Naive B cell (primary cell): ENCODE measurements at places on chromosomes 7 and 10.

DNA sequence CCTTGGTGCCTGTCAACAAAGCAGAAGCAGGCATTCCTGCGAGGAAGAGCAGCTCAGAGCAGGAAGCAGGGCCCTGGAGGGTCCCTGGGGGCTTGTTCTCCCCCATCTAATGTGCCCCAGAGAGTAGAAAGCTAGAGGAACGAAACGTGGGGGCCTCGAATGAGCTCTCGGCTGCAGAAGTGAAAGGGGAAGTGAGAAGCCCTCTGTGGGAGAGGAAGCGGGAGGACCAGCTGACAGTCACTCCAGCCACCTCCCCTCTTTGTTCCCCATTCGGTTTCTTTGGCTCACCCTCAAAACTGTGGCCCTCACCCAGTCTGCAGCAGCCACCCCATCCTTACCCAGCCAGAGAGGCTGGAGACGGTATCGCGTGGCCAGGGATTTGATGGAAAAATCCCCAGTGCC lies 25.0 kb downstream of the C10orf105 start:
- peak; percentile 88 for DNase-seq

- no peak for DNase-seq
These were observed 10.7 kb downstream of the PTF1A start for GRCh38 chr10:23202779-23203178.

DNA sequence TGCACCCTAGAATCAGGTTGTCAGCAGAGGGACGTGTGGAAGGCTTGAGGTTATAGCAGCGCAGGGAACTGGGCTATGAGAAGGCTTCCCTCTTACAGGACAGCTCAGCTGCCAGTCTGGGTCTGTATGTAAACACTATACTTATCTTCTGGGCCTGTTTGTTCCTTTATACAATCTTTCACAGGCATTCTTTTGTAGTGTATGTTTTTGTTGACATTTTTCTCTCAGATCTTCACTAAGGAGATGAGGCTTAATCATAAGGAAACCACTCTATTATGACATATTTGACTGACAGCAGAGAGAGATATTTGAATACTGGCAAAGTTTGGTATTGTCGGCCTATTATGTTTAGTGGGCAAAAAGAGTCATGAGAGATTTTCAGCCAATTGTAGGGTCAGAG lies 929 bp downstream of the GBF1 start:
- no peak for DNase-seq

GRCh38 chr10:52268790-52269189 lies 45.3 kb upstream of the DKK1 start:
- DNase-seq, result no peak

GRCh38 chr7:85820702-85821443 lies 634.0 kb upstream of the SEMA3D start:
- no peak for DNase-seq

- DNase-seq, result no peak
These were observed 10.1 kb upstream of the SLF2 start for GRCh38 chr10:100902622-100903021.

DNA sequence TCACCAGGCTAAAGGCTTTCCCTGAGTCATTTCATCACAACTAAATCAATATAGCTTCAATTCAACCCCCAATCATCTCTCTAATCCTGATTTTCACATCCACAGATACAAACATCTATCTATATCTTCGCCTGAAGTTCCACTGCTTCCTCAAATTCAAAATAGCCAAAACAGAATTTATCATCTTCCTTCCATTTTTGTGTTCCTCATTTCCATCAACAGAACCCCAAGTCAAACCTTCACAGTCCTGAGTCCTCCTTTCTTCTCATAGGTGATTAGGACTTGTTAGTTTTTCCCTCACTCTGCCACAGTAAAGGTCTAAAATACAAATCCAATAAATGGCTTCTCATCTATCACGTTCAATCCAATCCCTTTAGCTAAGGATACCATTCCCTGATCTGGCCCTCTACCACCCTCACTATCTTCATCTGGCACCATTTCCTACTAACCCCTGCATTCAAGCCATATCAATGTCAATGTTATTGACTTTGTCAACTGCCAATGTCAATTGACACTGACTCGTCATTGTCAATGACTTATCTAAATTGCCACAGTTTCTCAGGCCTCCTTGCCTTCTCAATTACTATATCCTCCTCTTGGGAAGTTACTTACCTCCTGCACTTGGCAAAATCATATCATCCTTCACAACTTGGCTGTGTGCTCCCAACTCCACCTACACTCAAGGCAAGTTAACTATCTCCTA lies 2.6 kb downstream of the HYCC1 start:
- no peak for DNase-seq

DNA sequence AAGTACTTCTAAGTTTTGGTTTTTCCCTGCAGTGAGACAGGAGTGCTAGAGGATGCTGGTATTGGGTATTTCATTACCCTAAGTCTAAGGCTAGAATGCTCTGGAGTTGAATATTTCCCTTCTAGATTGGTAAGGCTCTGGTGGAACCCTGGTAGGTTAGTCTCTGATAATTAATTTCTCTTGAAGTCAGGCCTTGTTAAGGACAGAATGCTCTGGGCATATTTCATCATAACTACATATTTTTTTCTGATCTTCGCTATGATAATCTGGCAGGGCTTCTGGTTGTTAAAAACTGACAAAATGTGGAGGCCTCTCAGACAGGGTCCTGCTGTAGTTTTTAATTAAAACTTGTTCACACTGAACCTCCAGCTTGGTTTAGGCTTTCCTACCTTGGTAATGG lies 83.8 kb downstream of the CDK13 start:
- DNase-seq, result no peak

- DNase-seq, result no peak
These were observed 19.6 kb upstream of the GPNMB start for GRCh38 chr7:23226844-23227450.

DNA sequence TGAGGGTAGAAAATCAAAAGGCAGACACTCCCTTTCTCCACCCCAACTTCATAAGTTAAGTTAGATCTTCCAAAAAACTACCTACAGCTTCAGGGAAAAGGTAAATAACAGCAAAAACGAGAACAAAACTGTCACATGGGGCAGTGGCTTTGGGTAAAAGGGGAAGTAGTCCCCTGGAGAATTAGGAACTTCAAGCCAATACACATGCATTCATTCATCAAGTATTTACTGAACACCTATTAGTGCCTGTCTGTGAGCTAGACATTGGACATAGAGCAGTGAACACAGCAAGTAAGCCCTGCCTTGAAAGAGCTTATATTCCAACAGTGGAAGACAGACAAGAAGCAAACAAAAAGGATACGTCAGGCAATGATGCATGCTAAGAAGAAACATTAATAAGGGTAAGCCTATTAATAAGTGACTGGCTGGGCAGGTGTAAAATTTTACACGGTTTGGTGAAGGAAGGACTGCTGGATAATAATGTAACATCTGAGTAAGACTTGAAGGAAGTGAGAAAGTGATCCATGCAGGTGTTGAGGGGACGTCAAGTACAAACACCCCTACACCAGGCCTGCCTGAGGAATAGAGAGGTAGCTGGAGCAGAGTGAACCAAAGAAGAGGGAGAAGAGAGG lies 69.6 kb upstream of the RAPGEF5 start:
- DNase-seq, result no peak

DNA sequence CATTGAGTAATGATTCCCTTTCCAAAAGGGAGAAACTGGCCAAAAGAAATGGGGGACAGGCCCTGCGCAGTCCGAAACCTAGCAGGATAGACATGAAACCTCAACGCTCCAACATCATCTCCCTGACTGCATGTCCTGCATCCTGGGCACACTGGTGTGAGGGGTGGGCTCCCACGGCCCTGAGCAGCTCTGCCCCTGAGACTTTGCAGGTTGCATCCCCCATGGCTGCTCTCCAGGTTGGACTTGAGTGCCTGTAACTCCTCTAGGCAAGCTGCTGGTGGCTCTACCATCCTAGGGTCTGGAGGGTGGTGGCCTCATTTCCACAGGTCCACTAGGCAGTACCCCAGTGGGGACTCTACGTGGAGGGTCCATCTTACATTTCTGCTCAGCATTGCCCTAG lies 16.3 kb upstream of the CRYGN start:
- DNase-seq, result no peak

DNA sequence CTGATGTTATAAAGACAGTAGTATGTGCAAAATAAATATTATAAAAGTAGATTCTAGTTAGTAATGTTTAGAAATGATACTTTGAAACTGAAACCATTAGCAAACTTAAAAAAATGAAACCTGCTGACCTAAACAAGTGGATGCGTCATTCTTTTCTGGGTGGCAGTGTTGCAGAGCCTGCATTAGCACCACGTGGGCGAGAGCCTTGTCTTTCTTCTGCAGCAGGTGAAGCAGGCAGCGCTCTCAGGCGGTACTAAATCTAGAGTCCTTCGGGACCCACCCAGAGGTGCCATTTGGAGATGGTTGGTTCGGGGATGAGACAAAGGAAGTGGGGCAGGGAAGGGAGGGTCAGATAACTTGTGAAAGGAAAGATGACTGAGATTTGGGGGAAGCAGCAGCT lies 759.1 kb upstream of the IGFBP3 start:
- DNase-seq, result no peak

DNA sequence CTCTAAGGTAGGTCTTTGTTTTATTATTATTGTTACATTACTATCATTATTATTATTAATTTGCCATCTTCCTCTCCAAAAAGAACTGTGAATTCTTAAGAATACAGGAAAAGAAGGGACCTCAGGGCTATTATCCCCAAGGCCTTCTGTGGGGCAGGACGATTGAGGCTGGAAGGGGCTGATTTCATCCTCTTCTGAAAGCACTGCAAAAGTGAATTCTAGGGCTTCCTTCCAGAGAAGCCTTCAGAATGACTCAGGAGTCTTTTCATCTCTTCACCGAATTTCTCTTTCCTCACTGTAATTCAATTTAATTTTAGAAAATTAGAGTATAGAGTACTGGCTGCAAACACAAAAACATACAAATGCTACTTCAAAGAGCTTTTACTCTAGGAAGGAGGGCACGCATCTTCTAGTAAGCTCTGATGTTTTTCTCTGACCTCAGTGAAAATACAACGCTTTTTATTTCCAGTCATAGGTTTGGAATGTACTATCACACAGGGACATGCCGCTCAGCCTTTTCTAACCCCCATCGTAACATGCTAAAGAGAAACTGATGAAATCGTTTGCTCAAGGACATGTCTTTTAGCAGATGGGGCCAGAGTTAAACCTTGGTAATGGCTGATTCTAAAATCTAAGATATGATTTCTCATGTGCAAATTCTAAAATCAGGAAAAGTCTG lies 280.2 kb upstream of the PITRM1 start:
- DNase-seq, result no peak

DNA sequence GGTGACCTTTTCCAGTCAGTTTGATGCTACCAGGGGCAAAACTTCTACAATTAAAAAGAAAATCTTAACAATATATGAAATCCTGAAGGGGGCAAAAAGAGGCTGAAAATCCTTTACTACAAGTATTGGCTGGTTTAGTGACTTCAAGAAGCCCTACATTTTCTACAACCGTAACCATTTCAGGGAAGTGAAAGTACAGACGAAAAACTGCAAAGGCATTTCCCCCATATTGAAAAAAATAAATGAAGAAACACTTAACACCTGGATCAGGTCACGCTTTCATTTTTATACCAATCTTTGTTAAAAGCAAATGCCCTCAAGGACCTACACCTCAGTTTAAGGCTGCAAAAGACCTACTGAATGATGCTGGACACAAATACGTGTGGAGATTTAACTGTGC lies 38.6 kb downstream of the IL6 start:
- peak; percentile 59 for DNase-seq
